MV-4-11 (cell line): ENCODE measurements at places on chromosomes 7 and 10.

DNA sequence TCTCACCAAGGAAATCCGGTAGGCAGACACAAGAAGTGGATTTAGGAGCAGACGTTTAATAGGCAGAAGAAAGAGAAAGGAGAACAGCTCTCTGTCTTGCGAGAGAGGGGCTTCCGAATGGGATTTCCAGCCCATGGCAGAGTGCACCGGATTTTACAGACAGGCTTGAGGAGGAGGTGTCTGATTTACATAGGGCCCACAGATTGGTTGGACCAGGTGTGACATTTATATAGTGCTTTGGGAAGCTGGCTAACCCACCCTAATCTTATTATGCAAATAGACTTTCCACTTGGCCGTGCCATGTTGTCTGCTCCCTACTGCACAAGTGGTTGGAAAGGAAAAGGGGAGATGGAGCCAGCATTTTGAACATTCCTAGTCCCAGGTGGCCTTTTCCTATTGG, 57.8 kb downstream of the ANKMY2 start:
- DNase-seq = no peak

- no peak for DNase-seq
Observed at GRCh38 chr7:53811555-53812079, 730.6 kb upstream of the VSTM2A start.

GRCh38 chr7:42235741-42236161, 1.3 kb downstream of the GLI3 start:
- DNase-seq = no peak

DNA sequence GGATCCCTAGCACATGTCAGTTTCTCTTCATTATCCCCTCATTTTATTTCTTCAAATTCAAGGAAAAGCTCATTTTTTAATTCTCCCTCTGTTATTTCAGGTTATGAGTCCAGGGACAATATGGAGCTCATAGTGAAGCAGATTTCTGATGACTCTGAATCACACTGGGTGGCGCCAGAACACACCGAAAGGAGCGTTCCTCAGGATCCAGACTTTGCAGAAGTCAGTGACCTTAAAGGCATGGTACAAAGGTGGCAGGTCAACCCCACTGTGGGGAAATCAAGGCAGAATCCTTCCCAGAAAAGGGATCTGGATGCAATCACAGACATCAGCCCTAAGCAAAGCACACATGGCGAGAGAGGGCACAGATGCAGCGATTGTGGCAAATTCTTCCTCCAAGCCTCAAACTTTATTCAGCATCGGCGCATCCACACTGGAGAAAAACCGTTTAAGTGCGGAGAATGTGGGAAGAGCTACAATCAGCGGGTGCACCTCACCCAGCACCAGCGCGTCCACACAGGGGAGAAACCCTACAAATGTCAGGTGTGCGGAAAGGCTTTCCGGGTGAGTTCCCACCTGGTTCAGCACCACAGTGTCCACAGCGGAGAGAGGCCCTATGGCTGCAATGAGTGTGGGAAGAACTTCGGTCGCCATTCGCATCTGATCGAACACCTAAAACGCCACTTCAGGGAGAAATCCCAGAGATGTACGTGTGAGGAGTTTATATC, 21.4 kb downstream of the ZKSCAN5 start:
- no peak for DNase-seq

- no peak for DNase-seq
Observed at GRCh38 chr10:62433901-62434300, 59.7 kb downstream of the ZNF365 start.

DNA sequence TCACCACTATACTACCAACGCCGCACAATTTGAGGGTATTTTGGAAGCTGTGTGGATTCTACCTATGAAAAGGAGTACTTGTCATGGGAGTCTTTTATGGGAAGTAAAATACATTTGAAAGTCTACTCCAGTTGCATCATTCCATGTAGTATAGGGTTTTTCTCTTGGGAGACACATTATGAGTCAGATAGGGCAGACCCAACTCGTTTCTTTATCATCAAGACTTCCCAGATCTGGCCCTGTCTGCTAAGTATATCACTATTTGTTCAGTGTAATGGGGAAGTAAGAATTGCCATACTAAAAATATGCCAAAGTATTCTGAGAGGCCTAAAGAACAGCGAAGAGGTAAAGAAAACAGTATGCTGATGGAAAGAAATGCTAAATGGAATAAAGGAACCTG, 144.2 kb downstream of the SPAG6 start:
- peak; percentile 95 for DNase-seq

DNA sequence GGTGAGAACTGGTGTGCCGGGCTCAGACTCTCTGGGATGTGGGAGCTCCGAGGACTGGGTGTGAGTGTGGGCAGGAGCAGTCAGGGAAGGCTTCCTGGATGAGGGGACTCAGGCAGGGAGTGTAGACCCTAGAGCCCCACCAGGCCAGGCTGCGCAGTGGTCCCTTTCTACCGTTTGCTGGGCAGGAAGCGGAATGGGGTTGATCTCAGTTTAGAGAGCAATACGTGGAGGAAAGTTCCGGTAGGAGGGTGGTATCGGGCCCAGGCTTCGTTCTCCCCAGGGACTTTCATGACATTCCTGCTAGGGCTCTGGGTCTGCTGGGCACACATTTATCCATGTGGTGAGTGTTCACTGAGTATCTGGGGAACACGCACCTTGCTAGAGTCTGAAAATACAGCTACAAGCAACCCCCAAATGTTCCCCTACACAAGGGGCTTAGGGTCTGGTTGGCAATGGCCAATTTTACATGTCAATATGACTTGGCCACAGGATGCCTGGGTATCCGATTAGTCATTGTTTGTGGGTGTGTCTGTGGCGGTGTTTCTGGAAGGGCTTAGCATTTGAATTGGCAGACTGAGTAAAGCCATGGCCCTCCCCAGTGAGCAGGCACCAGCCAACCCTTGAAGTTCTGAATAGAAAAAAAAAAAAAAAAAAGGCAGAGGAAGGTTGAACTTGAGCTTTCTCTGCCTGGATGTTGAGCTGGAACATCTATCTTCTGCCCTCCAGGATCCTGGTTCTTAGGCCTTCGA, 20.8 kb downstream of the GHRHR start:
- peak; percentile 69 for DNase-seq

GRCh38 chr10:7435674-7436073, 24.8 kb upstream of the SFMBT2 start:
- DNase-seq = no peak

- peak; percentile 19 for DNase-seq
Observed at GRCh38 chr7:111103678-111104274, 12.8 kb downstream of the LRRN3 start.

- DNase-seq = peak; percentile 59
Observed at GRCh38 chr10:112815269-112816032, 134.6 kb upstream of the TCF7L2 start.

DNA sequence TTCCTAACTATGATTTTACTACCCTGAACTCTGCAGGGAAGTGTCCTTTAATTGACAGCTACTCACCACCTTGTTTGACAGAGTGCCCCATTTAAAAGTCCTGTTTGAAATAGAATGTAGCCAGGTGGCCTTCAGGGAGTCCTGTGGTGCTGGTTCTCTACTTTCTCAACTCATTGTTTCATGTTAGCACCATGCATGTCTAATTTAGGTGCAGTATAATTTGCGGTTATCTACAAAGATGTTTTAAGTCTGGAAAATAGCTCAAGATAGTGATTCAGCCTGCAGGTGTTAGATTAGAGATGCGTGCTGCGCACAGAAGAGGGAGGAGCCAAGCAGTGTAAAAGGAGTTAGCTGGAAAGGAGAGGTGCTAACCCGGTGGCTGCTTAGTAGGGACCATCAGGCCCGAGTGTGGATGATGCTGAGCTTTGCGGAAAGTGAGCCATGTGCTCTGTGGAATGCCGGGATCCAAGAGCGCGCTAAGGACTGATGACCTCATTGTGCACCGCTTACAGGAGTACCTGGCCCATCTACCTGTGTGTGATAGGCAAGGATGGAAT, 1.2 kb downstream of the CCM2 start:
- no peak for DNase-seq

DNA sequence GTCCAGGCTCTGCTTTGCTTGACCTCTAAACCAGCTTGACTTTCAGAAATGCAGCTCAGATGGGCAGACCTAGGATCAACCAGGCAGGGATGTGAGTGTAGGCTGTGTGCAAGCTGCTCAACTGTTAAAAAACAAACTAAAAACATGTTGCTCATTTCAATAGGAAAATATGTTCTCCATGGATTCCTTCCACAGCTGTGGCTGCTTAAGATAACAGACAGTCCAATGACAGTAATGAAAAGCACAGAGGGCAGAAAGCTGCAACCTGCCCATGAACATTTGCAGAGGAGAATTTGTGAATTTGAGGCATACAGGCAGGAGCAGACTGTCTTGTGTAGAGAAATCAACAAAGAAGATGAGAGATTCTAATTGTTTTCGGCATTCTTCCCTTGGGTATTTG, 534.2 kb downstream of the CCSER2 start:
- DNase-seq = no peak

DNA sequence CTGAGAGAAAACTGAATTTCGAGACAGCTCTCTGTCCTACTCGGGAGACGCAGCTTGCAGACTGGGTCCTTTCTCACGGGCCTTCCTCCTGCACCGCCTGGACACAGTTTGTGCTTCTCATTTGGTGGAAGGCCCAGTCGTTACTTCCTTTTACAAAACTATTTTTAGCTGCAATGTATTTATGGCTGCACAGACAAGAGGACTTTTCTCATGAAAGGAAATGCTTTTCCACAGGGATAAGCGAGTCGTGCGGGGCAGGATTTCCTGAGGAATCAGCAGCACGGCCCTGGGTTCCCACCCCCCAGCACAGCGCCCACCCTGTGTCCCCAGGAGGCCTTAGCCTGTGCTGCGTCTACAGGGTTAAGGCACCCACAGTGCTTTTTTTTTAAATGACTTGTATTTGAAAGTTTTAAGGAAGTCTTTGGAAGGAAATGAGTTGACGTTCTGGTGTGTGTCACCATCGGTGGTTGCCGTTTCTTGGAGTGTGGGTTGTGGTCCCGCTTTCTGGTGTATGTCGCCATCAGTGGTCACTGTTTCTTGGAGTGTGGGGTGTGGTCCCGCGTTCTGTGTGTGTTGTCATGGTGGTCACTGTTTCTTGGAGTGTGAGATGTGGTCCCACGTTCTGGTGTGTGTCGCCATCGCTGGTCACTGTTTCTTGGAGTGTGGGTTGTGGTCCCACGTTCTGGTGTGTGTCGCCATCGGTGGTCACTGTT, 50.9 kb downstream of the INPP5A start:
- DNase-seq = peak; percentile 100

DNA sequence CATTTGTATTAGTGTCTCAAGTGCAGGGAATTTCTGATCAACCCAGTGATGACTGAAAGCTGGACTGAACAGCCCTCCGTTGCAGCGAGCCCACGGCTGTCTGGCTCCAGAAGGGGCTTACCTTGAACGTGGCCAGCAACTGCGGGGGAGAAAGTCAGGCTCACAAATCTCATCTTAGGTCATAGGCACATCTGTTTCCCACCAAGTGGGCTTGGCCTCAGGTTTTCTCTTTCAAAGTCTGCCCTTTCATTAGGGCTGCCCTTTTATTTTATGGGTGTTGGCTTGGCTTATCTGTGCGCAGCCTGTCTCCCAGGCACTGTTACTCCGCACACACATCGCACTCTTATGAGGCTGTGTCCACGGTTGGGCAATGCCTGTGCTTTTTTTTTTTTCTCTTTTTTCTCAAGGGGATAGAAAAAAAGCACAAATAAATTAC, 178.0 kb downstream of the JCAD start:
- no peak for DNase-seq

GRCh38 chr7:38751416-38751815, 120.2 kb upstream of the AMPH start:
- no peak for DNase-seq

DNA sequence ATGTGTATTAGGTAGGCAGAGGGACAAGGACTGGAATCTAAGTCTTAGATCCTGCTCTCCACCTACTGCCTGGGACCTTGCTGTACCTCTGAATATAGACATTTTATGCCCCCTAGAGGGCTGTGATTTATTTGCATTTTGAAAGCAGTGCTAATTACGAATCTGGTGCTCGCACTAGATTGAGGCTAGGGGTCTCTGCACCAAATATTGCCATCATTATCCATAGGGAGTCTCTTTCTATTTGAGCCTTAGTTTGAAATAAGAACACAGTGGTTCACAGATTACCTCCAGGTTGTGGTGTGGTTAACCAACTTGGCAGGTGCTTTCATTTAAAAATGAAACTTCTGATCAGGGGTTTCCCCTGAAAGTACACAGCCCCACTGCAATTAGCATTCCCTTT, 41.8 kb downstream of the CNNM1 start:
- no peak for DNase-seq

- peak; percentile 88 for DNase-seq
Observed at GRCh38 chr10:20474064-20474463, 423.0 kb downstream of the NEBL start.

- DNase-seq = no peak
Observed at GRCh38 chr7:1495564-1496242, 8.5 kb downstream of the INTS1 start.

GRCh38 chr10:5503477-5503835, 4.1 kb upstream of the CALML5 start:
- no peak for DNase-seq

DNA sequence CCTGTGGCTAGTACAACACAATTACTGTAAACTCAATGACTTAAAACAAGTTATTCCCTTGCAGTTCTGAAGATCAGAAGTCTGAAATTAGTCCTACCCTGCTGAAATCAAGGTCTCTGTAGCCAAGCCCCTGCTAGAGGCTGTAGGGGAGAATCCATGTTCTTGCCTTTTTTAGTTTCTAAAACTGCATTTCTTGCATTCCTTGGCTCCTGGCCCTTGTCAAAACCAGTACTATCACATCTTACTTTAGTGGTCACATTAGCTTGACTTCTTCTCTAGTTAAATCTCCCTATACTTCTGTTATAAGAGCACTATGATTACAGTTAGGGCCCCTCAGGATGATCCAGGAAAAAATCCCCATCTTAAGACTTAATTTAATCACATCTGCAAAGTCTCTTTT, 567.0 kb downstream of the GFRA1 start:
- no peak for DNase-seq

GRCh38 chr7:105766421-105767073, 109.9 kb downstream of the ATXN7L1 start:
- no peak for DNase-seq
